AG09309 (cell line): ENCODE measurements at places on chromosomes 11 and 22.
A peak's percentile ranks its signal among the peaks of the same experiment; 100 is the strongest.

- DNase-seq, result no peak
These were observed 107.7 kb upstream of the B3GAT1 start for GRCh38 chr11:134519788-134520187.

DNA sequence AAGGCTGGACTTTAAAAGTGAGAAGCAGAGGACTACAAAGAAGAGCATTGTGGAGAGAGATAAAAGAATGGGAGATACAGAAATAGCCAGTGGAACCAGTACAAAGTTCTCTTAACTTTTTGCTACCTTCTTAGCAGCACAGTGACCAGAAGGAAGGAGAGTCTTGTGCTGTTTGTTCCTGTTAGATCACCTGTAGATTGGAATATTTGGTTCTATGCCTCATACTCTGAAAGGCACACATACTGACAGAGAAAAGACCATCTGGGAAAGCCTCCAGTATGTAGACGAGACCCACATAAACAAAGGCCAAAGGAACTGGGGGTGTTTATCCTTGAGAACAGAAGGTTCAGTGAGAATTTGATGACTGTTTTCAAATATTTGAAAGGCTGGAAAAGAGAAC lies 18.7 kb downstream of the RNF141 start:
- no peak for DNase-seq

- DNase-seq, result peak; percentile 29
These were observed at the start of gene OR52N2 for GRCh38 chr11:5808500-5809121. Gene OR52N2 (plus strand): TSS chr11:5808924. CDS start chr11:5820336, 11,412 bp downstream.

DNA sequence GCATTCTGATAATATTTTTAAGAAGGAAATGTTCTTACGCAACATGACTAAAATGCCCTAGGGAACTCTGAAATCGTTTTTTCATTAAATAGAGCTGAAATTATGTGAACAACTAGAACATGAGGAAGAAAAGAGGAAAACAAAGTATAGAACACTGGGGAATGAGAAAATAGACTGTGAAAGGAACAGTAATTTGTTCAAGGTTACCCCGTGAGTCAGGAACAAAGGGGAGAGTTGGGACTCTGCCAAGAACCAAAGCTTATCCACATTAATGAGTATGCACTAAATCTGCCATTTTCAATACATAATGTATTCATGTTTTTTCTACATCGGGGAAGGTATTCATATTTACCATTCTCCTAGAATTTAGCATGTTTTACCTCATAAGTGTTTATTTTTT lies 961.8 kb upstream of the CCDC90B start:
- DNase-seq, result no peak

- no peak for DNase-seq
These were observed 693 bp downstream of the CSTF3 start for GRCh38 chr11:33160587-33160986.

GRCh38 chr11:37320921-37321320 lies 722.9 kb upstream of the RAG2 start:
- DNase-seq, result no peak

GRCh38 chr11:61752925-61753521 lies 587 bp downstream of the MYRF start:
- no peak for DNase-seq

DNA sequence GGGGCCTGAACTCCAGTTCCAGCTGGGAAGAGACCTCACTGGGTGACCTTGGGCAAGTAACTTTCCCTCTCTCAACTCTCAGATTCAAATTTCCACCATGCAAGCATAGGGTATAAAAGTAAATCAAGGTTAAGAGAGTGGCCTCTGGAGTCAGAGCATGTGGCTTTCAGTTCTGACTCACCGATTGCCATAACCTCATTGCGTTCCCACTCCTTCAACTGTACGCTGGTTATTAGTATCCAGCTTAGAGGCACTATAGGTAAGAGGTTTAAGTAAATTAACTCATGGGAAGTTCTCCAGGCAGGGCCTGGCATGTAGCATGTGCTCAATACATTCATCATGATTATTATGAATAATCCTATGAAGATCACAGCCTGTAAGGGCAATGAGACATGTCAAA lies 88.3 kb downstream of the FBXO7 start:
- DNase-seq, result no peak

- DNase-seq, result no peak
These were observed 166.3 kb upstream of the ARHGAP20 start for GRCh38 chr11:110878513-110878912.

DNA sequence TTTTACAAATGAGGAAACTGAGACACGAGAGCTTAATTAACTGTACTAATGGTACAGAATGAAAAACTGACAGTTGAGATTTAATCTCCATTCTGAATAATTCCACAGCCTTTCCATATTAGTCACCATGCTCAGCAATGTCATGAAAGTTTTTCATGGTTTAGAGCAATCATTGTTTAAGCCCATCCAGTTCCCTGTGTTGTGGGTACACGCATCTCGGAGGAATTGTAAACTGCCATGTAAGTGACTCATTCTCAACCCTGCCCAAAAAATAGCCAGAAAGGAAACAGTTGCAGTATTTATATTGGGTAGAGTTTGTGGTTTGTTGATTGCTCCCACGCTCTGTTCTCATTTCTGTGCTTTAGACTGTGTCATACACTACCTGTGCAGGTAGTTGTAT lies 1790.8 kb downstream of the LRRC4C start:
- no peak for DNase-seq

DNA sequence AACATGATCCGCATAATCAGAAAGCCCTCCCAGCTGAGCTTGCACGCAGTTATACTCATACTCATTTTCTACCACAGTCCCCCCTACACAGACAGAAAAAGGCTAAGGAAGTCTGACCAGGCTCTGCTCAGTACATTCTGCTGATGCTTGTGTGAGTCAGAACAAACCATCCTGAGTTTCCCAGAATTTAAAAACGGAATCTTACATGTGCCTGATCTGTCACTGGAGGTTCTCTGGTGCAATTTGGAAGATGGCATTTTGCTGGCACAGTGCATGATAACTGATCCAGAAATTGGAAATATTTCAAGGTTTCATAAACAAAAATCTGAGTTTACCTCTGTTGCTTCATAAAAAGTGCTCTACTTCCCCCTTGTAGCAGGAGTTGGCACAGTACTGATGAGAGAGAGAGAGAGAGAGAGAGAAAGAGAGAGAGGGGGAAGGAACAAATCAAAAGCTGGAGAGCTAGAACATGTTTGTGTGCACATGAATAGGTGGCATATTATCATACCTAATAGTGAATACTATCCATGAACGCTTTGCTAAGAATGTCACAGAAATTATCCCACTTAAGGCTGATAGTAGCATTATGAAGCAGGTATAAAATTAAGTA lies 1085.3 kb downstream of the DLG2 start:
- DNase-seq, result no peak

DNA sequence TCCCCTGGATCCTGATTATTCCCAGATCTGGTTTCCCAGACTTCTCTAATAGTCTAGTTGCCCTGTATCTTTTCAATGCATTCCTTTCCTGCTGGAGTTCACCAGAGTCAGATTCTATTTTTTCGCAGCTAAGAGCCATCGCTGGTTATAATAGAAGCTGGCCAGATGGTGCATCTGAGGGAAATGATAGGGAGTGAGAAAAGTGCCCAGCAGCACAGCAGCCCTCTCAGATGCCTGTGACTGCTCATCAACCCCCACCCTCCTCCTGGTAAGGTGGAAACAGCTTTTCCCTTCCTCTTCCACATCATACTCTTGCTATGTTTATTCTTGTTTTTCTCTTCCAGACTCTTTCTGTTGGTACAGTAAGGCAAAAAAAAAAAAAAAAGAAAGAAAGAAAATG lies 12.8 kb downstream of the OR8A1 start:
- no peak for DNase-seq

DNA sequence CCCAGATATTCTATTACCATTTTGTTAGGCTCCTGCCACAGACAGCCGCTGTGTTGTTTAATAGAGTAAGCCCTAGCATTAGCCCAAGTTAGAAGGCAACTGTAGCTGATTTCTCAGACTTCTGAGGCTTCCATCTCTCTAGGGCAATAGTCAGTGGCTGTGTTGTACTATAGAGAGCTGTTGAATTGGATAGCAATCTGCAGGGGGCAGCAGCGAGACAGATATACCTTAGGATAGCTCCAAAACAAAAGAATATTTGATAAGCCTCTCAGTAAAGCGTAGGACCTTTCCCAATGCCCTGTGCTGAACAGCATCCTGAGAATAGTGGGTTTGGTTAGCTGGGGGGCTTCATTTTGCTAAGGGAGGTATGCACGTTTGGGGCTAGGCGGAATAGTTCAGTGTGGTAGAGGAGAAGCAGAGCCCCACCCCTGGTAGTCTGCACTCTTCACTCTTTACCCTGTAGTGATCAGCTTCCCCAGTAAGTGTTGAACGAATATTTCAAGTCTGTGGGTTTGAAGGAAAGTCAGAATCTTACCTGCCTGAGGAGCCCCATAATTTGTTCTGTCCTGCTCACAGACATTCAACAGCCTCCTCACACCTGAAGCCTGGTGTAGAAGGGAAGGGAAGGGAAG lies 515.1 kb downstream of the INSC start:
- no peak for DNase-seq

DNA sequence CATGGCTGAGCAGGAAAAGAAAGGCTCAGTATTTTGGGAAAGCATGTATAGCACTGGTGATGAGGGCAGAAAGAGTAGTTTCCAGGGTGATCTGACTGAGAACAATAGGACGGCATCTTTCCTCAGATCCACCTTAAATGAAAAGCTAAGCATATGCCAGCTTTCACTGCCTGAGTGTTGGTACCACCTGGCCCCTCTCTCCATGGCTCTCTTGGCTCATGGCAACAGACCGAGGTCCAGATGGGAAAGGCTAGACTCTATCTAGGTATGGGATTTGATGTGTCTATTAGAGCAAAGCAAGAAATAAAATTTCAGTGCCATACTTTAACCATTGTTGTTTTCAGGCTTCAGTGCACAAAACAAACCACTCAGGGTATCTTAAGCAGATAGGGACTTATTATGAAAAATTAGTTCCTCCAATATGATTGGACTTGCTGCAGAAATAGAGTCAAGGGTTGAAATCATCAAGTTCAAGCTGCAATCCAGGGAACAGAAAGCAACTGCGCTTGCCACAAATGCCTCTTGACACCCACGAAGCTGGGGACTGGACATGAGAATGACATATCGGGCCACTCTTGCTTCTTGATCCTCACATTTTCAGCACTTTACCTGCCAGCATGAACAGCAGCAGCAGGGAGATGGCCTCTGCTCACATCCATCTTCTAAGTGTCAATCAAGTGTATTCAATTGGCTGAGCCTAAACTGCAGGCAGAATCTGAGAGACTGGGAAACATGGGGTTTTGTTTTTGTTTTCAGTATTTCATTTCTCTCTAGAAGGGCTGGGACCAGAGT lies 64.0 kb upstream of the SNX19 start:
- DNase-seq, result no peak

- DNase-seq, result no peak
These were observed 144.6 kb downstream of the ATG16L2 start for GRCh38 chr11:72958791-72959190.

- no peak for DNase-seq
These were observed 49.4 kb downstream of the RRAS2 start for GRCh38 chr11:14309425-14310192.

DNA sequence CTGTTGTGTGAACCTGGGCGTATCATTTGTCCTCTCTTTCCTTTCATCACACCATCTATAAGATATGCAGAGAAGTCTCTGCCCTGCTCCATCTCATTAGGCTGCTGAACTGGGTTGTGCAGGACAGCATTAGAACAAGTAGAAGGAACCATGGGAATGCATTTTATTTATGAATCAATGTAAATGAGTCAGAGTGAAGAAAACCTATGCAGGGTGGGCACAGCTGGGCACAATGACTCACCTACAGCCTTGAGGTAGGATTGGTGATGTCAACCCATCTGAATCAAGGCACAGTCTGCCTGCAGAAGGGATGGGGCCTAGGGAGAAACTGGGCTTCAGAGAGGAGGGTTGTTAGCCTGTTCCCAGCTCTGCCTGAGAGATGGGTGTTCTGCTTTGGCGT lies 123.4 kb downstream of the CSNK2A3 start:
- no peak for DNase-seq

- DNase-seq, result no peak
These were observed 81.9 kb upstream of the SPON1 start for GRCh38 chr11:13880634-13881033.

DNA sequence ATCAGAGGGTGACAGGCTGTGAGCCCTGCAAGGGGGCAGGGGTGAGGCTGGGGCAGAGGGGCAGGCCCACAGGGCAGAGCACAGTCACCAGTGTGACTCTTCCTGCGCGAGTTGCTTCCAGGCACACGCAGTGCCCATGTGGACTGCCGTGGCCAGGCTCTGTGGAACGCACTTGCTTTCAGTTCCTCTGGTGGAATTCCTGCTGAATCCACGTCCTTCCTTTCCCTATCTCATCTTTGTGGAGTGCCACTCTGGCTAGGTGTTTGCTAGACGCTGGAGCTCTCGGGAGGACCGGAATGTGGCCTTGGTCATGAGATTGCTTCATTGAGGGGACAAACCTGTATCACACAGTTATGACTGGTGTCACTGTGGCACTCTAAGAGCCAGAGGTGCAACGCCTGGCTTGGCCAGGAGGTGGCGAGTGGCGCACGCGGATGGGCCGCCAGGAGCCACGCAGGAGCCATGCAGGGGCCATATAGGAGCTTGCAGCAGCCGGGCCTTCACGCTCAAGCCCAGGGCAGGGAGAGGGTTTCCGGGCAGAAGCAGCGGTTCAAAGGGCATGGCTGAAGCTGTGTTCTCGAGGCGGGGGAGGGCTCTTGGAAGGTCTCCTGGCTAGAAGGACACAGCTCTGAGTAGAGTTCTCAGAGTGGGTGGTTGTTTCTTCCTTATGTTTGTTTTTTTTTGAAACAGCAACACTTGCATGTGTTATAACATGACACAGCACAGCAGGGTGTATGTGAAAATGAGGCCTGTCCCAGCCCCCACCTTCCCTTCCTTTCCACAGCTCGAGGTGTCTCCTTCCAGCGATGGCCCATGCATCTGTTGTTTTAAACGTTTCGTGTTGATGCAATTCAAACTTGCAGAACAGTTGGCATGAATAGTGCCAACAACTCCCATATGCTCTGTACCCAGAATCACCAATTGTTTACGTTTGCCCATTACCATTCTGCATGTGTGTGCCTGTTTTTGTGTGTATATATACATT lies 36.2 kb downstream of the TBC1D22A start:
- no peak for DNase-seq

DNA sequence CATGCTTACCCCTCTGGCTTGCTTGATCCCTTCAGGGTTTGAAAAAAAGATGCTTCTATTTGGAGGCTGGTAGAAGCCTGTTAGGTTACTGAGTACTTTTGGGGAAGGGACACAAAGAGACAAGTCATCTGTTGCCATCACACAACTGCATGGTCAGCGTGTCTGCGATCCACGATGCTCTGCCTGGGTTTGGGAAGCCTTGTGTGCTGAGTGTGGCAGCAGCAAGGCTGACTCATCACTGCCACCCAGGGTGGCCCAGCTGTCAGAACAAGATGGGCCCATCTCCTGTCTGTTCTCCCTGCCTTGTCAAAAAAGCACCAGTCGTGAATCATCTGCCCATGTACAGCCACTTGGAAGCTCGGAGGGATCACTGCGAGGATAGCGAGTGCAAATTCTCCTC lies 26.2 kb downstream of the UBASH3B start:
- DNase-seq, result no peak

- no peak for DNase-seq
These were observed 936.5 kb downstream of the TBC1D22A start for GRCh38 chr22:47698906-47699305.

- DNase-seq, result no peak
These were observed 1.6 kb downstream of the RAC2 start for GRCh38 chr22:37242395-37242918.
